Stimulated activated CD4-positive, alpha-beta T cell treated with anti-CD3 and anti-CD28 coated beads, Interleukin-4, amount 100 ng/mL, for 24 hours (primary cell): ENCODE measurements at places on chromosomes 5 and 9.

GRCh38 chr5:139982157-139982974 lies 60.7 kb downstream of the NRG2 start:
- DNase-seq, result no peak

GRCh38 chr5:135040034-135040332 lies 6.0 kb upstream of the PITX1 start:
- DNase-seq, result no peak

DNA sequence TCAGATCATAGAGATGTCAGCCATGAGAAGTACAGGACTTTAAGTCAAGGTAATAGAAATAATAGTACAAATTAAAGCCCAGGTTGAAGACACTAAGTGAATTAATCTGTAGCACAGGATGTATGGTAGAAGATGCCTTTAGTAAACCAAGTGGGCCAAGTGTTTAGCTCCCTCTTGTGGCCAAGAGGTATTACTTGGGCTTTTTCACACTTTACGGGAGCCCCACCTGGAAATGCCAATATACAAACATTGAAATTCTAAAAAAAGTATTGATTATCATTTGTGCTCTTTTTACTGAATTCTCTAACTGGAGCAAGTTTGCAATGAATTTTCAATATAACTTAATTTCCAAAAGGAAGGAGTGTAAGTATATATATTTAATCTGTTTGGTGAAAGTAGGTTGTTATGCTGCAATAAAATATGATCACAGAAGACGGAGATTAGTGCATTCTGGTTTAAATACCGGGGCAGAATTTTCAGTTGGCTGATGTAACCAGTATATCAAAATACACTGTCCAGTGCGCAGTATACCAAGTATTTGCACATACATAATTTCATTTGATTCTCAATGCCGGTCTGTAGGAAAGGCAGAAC lies 84.7 kb downstream of the PARP8 start:
- DNase-seq, result peak; percentile 47

DNA sequence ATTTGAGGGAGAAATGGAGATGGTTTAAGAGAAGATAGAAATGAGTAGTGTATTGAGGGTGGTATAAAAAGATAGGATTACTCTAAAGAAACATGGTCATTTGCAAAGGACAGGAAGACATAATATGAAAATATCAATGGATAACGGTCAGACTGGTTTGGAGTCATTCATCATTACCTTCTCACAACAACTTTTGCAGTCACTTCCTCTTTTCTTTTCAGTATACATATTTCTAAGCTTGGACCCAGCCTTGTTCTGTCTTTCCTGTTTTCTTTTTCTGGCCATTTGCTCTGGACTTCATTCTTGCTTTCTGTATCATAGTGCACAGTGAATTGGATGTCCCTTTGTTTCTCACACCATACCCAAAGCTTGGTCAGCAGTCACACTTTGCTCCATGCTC lies 966.5 kb upstream of the TYRP1 start:
- no peak for DNase-seq
